ENCODE measurements at places on chromosomes 1 and 21. TPM values are rescaled to one million over a fixed set of nuclear protein-coding genes. Genes with fewer than 3 reads are reported as not detected.

Gene TDRD5
- 26.1 TPM for total RNA-seq

DNA sequence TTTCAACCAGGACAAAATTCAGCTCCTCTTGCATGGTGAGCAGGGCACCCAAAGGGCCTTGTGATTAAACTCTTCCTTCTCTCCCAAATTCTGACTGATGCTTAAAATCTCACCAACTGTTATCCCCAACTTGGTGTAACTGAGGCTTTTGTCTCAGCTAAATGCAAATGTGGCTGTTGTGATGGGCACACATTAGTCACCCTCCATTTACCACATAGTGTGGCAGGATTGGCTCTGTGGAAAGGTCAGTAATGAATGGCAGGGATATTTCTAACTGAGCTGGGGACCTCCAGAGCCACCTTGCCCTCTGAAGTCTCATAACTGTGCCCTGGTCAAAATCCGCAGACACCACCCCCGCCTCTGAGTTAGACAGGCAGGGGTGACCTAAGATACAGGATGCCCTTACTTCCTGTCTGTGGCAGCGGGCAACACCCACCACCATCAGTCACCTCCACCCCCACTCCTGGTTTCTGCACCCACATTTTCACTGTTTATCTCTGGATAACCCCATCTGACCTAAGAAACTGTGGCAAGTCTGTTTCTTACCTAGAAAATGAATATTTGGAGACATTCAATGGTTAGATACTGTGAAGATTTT is 25.4 kb upstream of the RGS16 start:
- no peak for DNase-seq

Gene FAM163A
- total RNA-seq = 3.5 TPM

Gene FAM43B
- total RNA-seq = 1.3 TPM

Gene TRIM67
- 0.19 TPM for total RNA-seq

GRCh38 chr1:164440232-164440631 is 118.8 kb upstream of the PBX1 start:
- DNase-seq = peak; percentile 25

Gene TRIM46
- total RNA-seq = 3.7 TPM

- no peak for DNase-seq
Measured at GRCh38 chr21:14076143-14076806, 134.5 kb downstream of the LIPI start.

GRCh38 chr1:153698020-153698922 is 19.8 kb downstream of the NPR1 start:
- DNase-seq = peak; percentile 67

- no peak for DNase-seq
Measured at GRCh38 chr21:45032332-45032731, 42.0 kb upstream of the ADARB1 start.

Gene CD53
- 2.0 TPM for total RNA-seq

Gene SLC25A44
- total RNA-seq = 32.8 TPM

GRCh38 chr21:27257908-27258556 is 291.1 kb upstream of the ADAMTS5 start:
- DNase-seq = no peak

DNA sequence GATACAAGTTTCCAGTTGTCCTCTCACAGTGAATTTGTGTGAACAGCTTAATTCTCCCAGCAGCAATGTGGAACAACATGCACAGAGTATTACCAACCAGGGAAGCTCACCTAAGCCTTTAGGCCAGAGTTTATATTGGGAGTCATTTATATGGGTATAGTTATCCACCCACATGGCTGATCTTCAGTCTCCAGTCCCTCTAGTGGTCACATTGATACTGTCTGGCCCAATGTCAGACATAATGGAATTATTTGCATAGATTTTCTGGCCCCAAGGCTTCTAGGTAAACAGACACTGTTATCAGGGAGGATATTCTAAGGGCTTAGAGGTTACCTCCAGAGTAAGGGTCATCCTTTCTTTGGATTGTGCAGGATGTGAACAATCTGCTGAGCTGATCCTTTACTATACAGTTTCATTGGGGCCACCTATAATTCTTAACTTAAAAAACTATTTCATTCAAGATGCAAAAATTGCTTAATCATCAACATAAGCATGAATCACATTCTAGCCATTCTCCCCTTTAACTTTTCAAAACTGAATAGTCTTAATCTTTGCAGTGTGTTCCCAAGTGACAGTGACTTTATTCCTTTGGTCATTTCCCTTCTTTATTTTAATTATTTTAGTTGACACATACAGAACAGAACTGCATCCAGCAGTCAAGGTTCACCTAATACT is 210.9 kb downstream of the LTN1 start:
- no peak for DNase-seq

Gene STIL
- 20.4 TPM for total RNA-seq

Gene ANGPTL3
- not detected for total RNA-seq

Gene GPR52
- 7.5 TPM for total RNA-seq

DNA sequence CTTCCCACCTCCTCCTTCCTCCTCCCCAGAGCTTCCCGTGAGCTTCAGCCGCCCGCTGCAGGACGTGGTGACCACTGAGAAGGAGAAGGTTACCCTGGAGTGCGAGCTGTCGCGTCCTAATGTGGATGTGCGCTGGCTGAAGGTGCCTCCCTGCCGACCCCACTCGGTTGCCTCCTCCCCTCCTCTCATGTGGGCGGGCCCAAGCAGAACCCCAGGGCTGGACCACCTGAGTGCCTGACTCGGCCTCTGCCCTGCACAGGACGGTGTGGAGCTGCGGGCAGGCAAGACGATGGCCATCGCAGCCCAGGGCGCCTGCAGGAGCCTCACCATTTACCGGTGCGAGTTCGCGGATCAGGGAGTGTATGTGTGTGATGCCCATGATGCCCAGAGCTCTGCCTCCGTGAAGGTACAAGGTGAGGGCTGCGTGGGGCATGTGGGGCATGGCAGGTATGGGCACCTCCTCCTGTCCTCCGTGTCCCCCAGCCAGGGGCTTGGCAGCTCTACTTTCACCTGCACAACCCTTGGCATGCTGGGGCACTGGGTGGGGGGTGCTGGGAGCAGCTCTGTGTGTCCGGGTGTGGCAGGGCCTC is 69.2 kb downstream of the OBSCN start:
- peak; percentile 13 for DNase-seq

Gene NFASC
- total RNA-seq = 13.9 TPM

Gene ADCY10
- 9.4 TPM for total RNA-seq

All from testis (tissue), 5 donors.